ENCODE measurements at places on chromosomes 1 and 21.

DNA sequence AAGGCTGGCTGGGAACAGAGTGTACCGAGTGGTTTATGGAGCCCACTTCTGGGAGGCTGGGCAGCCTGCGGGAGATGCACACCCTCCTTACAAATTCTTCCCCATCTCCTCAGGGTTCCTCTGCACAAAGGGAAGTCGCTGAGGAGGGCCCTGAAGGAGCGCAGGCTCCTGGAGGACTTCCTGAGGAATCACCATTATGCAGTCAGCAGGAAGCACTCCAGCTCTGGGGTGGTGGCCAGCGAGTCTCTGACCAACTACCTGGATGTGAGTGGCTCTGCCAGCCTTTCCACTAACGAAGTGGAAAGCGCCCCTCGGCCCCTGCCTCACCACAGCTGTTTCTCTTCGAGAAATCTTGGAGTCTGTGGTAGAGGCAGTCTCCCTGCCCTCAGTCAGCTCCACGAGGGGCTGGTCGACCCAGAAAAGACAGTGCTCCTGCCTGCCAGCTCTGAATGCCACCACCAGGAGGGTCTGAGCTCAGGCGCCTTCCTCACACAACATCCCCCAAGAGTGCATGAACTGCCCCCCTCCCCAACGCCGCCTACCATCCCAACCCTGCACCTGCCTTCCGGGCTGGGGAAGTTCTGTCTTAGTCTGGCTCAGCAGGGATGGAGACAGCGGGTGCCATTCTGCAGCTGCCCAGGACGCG is 31.8 kb downstream of the PROK1 start:
- DNase-seq, result no peak

GRCh38 chr1:155125511-155125945 is 2.1 kb upstream of the EFNA1 start:
- DNase-seq, result peak; percentile 63

GRCh38 chr1:46719689-46720088 is 775 bp upstream of the EFCAB14 start:
- no peak for DNase-seq

GRCh38 chr1:58035523-58035922 is 511.0 kb downstream of the OMA1 start:
- no peak for DNase-seq

DNA sequence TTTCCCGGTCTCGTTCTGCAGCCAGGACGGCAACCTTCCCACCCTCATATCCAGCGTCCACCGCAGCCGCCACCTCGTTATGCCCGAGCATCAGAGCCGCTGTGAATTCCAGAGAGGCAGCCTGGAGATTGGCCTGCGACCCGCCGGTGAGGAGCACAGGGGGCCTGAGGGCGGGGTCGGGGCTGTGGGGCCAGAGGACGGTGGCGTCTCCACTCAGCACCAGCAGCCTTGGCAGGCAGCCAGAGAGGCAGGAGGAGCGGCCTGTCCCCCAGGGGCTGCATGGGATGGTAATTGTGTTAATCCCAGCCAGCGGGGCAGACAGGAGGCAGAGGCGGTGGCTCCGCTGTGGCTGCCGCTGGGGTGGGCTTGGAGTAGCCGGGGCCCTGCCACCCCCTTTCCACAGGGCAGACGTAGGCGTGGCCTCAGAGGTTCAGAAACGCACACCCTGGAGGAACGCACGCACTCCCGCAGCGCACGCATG is 12.1 kb downstream of the SAMD11 start:
- DNase-seq, result peak; percentile 67

DNA sequence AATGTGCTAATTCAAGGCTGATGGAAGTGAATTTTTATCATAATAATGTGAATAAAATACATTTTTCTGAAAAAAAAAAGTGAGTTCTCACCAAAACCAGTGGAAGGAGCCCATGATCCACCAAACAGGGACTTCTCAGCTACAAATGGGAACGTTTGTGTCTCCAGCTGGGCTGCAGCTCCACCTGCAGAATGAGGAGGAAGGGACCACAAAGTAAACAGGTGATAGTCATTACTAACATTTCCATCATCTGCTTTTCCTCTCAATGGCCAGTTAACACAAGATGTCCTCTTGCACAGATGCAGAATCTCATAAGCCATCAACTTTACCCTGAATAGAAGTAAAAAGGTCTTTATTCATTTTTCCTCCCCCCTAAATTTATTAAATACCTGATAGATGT is 246.2 kb downstream of the MRPL39 start:
- DNase-seq, result no peak

DNA sequence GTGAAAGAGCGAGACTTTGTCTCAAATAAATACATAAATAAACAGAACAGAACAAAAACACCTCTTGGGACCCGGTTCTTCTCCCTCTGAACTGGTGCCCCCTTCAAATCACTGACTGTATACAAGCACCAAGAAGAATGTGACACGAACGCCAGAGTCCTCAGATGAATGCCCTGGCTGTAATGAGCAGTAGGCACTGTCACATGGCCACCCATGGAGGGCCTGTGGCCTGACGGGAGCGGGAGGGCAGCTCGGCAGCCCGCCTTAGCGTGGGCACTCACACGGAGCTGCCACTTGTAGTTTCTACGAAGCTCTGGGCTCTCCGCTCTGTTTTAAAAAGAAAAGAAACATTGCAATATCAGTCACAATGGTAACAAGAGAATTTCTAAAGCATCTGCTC is 146.0 kb downstream of the PEX14 start:
- DNase-seq, result no peak

GRCh38 chr1:234893359-234893724 is 235.3 kb downstream of the TOMM20 start:
- no peak for DNase-seq

DNA sequence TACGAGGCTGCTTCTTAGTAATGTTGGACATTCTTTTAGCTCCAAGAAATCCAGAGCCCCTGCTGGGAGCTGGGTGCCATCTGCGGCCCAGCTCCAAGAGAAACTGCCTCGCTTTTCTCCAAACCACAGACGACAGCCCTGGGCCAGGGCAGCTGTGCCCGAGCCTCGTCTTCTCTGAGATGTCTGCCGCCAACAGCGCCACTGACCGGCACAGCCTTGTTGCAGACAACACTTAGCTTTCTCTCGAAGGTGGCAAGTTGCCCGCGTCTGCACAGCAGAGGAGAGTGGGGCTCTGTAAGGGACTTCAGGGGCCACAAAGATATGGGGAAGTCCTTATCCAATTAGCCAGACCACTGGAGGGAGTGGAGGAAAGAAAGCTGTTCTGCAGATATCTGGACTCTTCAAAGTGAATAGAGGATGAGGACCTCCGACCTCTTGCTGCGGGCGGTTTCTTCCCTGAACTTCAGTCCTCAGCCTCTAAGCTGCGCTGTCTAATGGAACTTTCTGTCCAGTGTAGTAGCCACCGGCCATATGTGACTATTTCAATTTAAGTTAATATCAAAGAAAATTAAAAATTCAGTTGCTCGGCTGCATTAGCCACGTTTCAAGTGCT is 63.9 kb upstream of the DISP3 start:
- no peak for DNase-seq

GRCh38 chr21:37060296-37060695 is 12.6 kb downstream of the PIGP start:
- DNase-seq, result peak; percentile 96

GRCh38 chr1:203402629-203403337 is 51.9 kb upstream of the FMOD start:
- no peak for DNase-seq

- DNase-seq, result no peak
Measured at GRCh38 chr21:41361053-41361785, 608 bp upstream of the MX2 start.

- DNase-seq, result no peak
Measured at GRCh38 chr1:167836197-167836596, 77.7 kb downstream of the ADCY10 start.

DNA sequence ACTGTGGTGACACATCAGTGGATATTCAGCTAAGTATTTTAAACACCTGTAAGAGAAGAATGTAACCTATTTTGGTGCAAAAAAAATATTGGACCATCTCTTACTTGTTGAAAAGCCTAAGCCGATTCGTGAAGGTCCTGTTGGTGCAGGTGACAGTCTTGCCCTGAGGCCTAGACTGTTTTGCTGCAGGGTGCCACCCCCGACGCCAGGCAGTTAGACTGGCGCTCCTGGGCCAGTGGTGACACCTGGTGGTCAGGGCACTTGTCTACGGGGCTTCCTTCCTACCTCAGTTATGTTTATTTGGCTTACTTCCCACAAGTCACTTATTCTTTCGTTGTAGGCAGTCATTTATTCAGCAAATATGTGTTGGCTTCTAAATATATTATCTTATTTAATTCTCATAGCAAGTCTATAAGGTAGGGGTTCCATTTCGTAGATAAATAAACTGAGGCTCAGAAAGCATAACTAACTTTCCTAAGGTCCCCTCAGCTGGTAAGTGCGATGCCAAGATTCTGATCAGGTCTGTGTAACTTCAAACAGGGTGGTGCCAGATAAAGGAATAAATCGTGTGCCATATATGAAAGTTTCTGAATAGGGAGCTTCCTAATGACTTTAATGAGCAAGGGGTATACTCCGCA is 1.9 kb downstream of the EEIG2 start:
- peak; percentile 83 for DNase-seq

DNA sequence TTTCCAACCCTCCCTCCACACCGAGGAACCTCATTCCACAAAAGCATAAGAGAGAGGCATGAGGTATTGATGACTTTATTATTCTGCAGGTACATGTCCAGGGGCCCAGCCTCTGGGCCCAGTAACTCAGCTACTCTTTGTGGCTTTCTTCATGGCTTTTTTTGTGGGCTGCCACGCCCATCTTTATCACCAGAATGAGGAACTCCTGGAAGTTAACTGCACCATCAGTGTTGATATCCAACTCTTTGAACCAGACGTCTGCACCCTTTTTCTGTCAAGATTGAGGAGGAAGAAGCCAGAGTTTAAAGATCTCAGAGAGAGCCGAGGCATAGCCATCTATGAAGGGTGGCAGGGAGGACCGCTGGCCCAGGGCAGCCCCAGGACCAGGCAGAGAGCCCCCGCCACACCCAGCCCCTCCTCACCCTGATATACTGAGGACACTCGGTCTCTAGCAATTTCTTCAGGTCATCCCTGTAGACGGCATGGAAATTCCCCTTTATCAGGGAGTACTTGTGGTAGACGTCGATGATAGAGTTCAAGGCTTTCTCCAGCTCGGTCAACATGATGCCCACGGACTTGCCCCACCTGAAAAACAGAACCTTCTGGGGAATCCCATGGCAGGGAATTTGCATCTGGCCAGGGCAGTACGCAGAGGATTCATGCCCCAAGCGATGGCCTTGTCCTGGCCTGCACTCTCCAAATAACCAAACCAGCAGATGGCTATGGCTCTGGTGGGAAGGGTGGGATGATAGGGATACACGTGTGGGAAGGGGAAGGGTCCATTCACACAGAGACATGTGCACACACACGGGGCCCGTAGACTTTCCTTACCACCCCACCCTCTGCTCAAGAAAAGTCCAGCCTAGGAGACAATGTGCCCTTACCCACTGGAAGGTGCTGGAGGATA is 647 bp downstream of the S100A8 start:
- no peak for DNase-seq

- DNase-seq, result no peak
Measured at GRCh38 chr1:200369131-200369530, 40.7 kb downstream of the ZNF281 start.

DNA sequence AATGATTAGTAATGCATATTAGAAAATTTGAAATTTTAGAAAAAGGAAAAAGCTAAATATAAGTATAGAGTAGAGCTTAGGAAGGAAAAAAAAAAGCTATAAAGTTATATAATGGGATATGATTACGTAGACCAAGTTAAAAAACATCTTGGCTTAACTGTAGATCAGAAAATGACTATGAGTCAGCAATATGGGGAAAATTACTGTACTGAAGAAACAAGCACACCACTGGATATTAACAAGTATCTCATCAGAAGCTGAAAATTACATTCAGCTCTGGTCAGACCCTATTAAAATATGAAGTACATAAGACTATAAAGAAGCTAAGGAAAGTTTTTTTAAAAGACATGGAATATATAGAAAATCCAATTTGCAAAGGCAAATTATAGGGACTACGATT is 19.5 kb downstream of the DNAJC8 start:
- DNase-seq, result no peak

GRCh38 chr1:166691476-166691875 is 147.8 kb upstream of the POGK start:
- no peak for DNase-seq

- DNase-seq, result no peak
Measured at GRCh38 chr1:94783342-94784189, 36.6 kb upstream of the SLC44A3 start.

- DNase-seq, result no peak
Measured at GRCh38 chr1:161936786-161937185, 86.9 kb downstream of the OLFML2B start.

GRCh38 chr1:115356356-115356755 is 18.3 kb upstream of the NGF start:
- DNase-seq, result no peak

GRCh38 chr21:25578056-25578961 is 29.0 kb downstream of the MRPL39 start:
- no peak for DNase-seq

- peak; percentile 5 for DNase-seq
Measured at GRCh38 chr1:224489534-224490365, 55.2 kb upstream of the WDR26 start.

GRCh38 chr1:197198911-197199310 is 52.4 kb upstream of the ASPM start:
- no peak for DNase-seq

DNA sequence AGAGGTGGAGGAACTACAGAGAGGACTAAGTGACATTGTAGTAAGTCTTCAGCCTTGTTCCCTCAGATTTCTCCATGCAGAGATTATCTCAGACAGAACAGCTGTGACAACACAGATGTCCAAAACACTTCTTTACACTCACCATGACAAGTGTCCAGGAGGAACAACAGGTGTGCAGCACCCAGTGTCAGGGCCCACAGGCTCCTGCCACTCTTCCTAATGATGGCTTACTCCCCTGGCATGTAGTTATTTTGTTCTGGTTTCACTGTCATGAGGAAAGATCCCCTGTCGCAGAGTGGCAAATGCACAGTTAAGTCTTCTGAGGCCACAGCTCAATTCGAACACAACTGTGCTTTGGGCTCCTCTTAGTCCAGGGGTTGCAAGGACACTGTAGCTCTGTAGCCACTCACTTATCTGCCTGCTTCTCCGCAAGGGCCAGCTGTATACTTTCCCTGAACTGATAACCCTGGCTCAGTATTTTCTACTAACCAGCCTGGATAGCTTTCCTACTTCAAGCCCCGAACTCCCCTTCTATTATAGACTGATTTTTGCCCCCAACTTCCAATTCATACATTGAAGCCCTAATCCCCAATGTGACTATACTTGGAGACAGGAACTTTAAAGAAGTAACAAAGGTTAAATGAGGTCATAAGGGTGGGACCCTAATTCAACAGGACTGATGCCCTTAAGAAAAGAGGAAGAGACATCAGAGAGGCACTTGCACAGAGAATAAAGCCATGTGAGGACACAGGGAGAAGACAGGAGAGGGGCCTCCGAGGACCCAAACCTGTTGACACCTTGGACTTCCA is 11.1 kb downstream of the PDZK1 start:
- DNase-seq, result peak; percentile 11

DNA sequence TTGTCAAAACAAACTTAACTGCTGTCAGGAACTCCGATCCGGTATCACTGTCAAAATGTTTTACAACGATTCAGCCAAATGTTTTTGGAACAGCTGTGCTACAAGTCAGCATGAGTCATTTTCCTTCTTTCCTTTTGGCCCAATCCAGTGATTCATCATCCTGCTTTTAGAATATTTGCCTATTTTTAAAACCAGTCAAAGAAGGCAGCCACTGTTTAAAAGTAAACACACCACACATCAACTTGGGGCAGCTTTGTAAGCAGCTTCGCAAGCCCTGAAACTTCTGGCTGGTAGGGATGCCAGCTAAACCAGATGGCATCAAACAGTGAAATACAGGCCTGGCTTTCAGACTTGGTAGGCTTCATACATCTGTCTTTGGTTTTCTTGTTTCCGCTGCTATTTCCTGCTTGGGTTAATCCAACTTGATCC is 14.9 kb downstream of the MAP3K7CL start:
- DNase-seq, result no peak

GRCh38 chr1:204649721-204650521 is 35.6 kb downstream of the LRRN2 start:
- peak; percentile 69 for DNase-seq
